D721Med (cell line): ENCODE measurements at places on chromosomes 12 and 14.
A peak's percentile ranks its signal among the peaks of the same experiment; 100 is the strongest.

- DNase-seq = no peak
Measured at GRCh38 chr12:11524446-11524845, 125.0 kb upstream of the ETV6 start.

DNA sequence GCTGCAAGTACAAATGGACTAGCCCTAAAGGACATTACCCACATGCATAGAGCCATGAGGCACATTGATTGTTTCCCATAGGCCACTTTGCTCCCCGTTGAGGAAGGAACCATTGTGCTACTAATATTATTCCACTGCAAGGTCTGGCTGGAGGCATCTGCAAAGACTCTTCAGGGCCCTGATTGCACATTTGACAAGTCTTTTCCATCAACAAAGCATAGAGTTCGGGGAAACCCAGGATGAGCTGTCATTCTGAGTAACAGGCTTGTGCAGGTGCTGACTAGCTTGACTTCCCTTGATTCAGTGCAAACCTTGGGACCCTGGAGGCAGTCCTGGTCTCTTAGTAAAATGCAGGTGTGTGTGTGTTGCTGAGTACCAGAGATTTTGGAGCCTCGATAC lies 73.8 kb downstream of the SUSD6 start:
- DNase-seq = no peak

DNA sequence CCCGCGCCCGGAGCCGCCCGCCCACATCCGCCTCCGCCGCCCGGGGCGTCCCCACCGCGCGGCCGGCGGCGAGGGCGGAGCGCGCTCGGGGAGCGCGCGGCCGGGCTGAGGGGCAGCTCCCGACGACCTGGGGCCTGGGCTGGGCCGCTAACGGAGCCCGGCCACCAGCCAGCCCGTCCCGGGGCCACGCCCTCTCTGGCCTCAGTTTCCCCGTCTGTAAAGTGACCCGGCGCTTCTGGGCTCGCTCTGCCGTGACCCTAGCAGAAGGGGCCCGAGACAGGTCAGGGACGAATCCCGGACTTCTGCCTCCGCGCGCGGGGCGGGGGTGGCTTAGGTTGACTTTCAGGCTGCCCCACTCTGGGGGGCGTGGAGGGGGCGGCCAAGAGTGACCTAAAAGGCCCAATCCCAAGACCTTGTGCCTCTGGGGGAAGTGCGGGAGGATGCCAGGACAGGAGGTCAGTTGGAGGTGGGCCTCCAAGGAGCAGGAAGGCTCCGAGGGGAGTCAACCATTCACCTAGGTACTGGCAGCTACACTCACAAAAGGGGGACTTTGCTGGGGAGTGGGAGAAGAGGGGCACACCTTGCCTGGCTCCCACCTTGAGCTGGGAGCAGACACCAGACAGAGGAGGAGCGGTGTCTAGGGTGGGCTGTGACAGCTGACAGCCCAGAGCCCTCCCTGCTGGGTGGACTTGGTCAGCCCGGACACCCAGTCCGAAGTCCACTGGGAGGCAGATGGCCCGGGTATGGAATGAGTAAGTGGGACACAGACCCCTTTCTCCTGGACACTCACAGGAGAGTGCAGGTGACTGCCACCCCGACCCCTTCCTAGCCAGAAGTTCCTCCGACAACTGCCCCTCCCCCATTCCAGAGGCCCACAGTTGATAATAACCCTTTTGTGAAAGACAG lies 486 bp upstream of the AKT1 start:
- peak; percentile 95 for DNase-seq

DNA sequence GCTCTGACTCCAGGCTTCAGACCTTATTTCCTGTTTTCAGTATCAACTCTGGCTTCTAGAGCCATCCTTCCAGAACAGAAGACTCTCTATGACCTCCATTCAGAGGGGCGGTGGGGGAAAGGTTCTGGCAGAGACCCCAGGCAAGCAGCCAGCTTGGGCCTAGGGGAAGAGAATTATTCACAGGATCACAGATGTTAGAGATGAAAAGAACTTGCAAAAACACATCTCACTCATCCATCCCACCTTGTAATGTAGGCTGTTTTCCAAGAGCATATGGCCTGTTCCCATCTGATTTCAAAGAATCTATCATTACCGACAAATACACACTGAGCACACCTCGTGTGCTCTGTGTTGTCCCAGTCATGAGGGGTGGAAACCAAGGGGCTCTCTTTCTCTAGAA lies 131.9 kb downstream of the GRIN2B start:
- DNase-seq = no peak

DNA sequence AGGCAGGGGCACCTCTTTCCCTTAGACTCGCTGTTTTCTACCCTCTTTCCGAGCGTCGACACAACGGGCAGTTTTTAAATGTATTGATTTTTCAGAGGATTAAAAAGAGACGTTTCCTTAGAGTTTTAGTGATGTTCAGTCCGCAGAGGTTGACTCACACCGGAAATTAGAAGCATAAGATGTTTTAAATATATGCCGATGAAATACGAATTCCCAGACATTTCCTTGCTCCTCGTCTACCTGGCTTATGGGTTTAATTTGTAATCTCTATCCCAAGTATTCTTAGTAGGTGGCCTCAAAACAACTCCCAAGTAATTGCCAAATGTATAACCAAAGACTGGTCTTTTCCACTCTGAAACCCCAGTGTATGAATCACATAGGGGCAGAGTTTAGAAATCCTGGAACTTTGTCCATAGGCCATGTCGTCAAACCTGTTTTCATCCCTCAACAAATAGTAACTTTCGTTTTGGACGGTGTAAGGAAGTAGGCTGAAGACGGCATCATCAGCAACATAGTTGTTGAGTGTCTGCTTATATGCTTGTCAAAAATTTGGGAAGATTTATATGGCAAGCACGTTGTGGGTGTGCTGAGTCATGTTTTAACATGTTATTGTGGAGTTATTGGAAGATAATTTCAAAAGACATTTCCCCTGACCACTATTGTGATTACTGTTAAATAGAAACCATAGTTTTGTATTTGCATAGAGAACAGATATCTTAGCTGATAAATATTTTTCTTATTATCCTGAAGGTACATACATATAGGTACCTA lies 824 bp downstream of the TBK1 start:
- DNase-seq = no peak

GRCh38 chr14:20772650-20773049 lies 4.4 kb downstream of the EDDM3B start:
- DNase-seq = no peak

GRCh38 chr12:115617391-115617790 lies 660.1 kb downstream of the MED13L start:
- no peak for DNase-seq

- DNase-seq = no peak
Measured at GRCh38 chr14:69262516-69262915, 2.6 kb downstream of the GALNT16 start.

DNA sequence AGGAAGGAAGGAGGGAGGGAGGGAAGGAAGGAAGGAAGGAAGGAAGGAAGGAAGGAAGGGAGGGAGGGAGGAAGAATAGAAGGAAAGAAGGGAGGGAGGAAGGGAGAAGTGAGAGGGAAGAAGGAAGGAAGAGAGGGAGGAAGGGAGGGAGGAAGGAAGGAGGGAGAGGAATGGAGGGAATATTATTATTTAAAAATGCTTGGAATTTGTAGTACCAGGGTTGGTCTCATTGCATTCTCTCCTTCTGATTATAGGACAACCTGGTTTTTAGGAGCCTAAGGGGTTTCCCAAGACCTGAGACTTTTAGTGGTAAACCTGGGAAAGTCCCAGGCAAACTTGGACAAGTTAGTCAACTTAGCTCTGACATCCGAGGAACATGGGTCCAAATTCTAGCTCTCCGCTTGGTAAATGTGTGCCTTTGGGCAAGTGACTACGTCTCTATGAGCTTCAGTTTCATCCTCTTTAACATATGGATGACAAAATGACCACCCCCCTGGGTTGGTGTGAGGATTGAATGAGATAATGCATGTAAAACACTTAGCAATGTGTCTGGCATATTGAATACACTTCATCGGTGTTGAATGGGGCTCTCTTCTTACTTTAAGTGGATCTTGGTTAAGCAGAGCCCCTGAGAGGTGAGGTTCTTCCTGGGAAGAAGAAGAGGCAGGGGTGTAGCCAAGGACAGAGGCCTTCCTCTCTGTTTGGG lies 690.7 kb upstream of the TBX3 start:
- DNase-seq = no peak

- no peak for DNase-seq
Measured at GRCh38 chr12:122850048-122850445, 14.8 kb downstream of the HIP1R start.

GRCh38 chr14:105358943-105359342 lies 39.4 kb upstream of the TEX22 start:
- DNase-seq = no peak

GRCh38 chr12:19140381-19141236 lies 11.1 kb downstream of the PLEKHA5 start:
- DNase-seq = no peak

DNA sequence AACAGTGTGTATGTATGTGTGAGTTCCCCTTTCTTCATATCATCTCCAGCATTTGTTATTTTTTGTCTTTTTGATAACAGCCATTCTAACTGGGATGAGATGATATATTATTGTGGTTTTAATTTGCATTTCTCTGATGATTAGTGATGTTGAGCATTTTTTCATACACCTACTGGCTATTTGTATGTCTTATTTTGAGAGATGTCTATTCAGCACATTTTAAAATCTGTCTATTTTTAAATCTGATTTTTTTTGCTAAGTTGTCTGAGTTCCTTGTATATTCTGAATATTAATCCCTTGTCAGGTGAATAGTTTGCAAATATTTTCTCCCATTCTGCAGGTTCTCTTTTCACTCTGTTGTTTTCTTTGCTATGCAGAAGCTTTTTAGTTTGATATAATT lies 469.1 kb downstream of the FUT8 start:
- no peak for DNase-seq

DNA sequence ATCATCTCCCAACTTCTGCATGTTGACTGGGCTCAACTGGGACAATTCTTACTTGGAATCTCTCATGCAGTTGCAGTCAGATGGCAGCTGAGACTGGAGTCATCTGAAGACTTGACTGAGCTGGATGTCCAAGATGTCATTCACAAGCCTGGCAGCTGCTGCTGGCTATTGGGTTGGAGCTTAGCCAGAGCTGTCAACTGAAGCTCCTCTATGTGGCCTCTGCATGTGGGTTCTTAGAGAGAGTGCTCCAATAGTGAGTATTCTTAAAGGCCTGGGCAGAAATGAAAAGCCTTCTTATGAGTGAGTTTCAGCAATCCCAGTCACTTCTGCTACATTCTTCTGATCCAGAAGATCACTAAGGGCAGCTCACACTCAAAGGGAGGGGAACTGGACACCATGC lies 440.9 kb downstream of the LRIG3 start:
- no peak for DNase-seq

- DNase-seq = no peak
Measured at GRCh38 chr12:132261328-132262138, 67.9 kb downstream of the GALNT9 start.

DNA sequence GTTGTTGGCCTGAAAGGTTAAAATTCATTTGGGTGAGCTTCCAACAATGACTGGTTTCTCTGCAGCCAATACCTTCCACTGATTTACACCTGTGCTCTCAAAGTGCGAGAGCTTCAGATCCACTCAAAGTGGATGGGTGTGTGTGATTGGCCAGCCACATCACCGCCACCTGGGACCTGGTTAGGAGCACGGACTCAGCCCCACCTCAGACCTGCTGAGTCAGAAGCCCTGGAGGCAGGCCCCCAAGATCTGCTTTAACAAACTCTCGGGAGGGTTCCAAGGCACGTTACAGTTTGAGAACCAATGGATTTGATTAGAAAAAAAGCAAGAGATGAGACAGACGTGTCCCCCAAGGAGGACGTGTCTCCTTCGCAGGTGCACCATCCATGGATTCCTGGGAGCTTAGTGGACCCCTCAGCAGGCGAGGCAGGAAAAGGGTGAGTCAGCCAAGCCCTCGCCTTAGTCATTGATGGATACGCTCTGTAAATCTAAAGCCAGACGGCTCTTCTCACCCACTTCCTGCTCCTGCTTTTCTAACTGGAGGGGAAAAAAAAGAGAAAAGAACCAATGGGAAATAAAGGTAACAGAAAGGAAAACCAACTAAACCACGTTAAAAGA lies 24.5 kb downstream of the FZD10 start:
- no peak for DNase-seq

- no peak for DNase-seq
Measured at GRCh38 chr14:94295360-94296180, 2.5 kb upstream of the SERPINA10 start.

GRCh38 chr14:101369916-101370592 lies 191.2 kb upstream of the DIO3 start:
- no peak for DNase-seq

- no peak for DNase-seq
Measured at GRCh38 chr14:100529561-100530031, 57.6 kb downstream of the BEGAIN start.

DNA sequence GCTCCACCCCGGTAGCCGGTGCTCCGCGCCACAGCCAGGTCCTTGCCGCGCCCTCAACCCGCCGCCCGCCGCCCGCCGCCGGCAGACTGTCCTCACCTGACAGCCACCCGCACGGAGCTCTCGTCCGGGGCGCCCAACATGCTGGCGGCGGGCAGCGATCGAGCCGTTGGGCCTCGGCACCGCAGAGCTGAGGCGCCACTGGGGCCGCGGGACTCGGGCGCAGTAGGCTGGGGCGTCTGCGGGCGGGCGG lies 164 bp downstream of the KIF21A start:
- no peak for DNase-seq

GRCh38 chr12:103852498-103852997 lies 11.5 kb upstream of the NT5DC3 start:
- DNase-seq = no peak

GRCh38 chr12:49542592-49543160 lies 3.8 kb downstream of the KCNH3 start:
- DNase-seq = no peak

GRCh38 chr14:104195878-104196277 lies 57.5 kb downstream of the KIF26A start:
- DNase-seq = no peak
